ENCODE measurements at places on chromosomes 6 and 20. TPM values are rescaled to one million over a fixed set of nuclear protein-coding genes. Genes with fewer than 3 reads are reported as not detected.

- no peaks in the 10 kb centered on the region for H3K27me3 ChIP-seq
- no peak overlapping the region for H3K4me3 ChIP-seq
- peaks cover 18% of the 10 kb centered on the region for H3K36me3 ChIP-seq
Measured at GRCh38 chr6:144746902-144747469, 461.9 kb downstream of the UTRN start.

DNA sequence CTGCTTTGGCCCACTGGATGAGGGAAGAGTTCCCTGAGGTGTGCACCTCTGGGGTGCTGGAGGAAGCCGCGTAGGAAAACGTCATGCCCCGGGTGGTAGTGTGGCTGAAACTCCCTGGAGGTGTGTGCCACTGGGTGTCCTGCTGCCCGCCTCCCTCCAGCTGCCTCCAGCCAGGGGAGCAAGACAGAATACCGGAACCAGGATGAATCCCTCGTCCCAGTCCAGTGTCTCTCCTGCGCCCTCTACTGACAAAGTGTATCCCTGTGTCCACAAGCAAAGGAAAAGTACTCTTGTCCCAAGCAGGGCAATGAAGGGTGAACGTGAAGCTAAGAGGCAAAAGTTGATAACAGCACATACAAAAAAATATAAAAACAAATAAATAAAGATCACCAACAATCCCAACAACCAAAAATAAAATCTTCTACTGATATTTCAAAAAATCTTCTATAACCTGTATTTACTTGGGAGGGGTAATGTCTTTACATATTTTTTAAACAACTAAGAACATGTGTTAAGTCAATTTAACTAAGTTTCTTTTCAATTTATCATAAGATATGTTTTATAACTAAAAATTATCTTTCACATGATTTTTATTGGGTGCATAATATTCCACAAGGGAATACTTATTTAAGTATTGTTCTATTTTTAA lies 437.6 kb downstream of the MAFB start:
- no peaks in the 10 kb centered on the region for H3K4me1 ChIP-seq
- H3K36me3 ChIP-seq = no peaks in the 10 kb centered on the region
- no peaks in the 10 kb centered on the region for H3K27me3 ChIP-seq
- H3K4me3 ChIP-seq = no peak overlapping the region

DNA sequence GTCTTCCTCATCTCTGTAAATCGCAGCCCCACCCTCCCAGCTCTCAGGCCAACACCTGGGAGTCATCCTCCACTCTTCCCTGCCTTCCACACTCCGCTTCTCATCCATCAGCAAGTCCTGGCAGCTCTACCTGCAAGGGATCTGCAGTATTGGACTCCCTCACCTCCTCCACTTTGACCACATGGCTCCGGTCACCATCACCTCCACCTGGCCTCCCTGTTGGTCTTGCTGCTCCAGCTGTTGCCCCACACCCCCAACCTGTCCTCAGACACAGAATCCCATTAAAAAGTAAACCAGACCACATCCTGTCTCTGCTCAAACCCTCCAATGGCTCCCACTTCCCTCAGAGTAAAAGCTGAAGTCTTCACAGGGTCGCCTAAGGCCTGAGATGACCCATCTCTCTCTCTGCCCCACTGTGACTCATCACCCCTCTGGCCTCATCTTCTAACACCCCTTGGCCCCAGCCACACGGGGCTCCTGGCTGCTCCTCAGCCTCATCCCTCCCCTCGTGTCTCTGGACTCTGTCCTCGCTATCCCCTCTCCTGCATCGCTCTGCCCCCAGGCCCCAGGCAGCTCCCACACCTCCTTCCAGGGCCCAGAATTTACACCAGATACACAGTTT lies 185.1 kb upstream of the SULF2 start:
- peaks cover 1% of the 10 kb centered on the region for H3K27me3 ChIP-seq
- DNase-seq = no peak
- no peaks in the 10 kb centered on the region for H3K36me3 ChIP-seq
- no peaks in the 10 kb centered on the region for H3K4me1 ChIP-seq
- H3K27ac ChIP-seq = no peak overlapping the region

Gene CDSN
- total RNA-seq = not detected

Gene DEFB118
- total RNA-seq = not detected

Gene MACROD2
- total RNA-seq = not detected

Data from activated naive CD8-positive, alpha-beta T cell treated with anti-CD3 and anti-CD28 coated beads, Interleukin-2, amount 10 ng/mL, durations not matched to agents 7 days and 5 days (primary cell).